Uterus (tissue), 4 donors: ENCODE measurements at places on chromosomes 2 and 18.

DNA sequence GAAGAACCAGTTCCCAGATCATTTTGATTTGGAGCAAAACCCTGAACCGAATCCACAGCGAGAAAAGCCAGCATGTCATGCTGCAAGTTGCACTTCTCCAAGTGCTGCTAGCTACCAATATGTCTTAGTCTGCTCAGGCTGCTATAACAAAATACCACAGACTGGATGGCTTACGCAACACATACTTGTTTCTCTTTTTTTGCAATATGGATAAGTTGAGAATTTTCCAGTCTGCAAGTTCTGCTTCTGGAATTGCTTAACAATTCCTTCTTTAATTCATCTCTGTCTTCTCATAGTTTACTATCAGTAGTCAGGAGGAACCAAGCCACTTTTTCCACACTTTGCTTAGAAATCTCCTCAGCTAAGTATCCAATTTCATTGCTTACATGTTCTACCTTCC, 105.9 kb upstream of the RBBP8 start:
- DNase-seq, result no peak

GRCh38 chr2:45438872-45439665, 172.0 kb downstream of the SRBD1 start:
- DNase-seq, result no peak

DNA sequence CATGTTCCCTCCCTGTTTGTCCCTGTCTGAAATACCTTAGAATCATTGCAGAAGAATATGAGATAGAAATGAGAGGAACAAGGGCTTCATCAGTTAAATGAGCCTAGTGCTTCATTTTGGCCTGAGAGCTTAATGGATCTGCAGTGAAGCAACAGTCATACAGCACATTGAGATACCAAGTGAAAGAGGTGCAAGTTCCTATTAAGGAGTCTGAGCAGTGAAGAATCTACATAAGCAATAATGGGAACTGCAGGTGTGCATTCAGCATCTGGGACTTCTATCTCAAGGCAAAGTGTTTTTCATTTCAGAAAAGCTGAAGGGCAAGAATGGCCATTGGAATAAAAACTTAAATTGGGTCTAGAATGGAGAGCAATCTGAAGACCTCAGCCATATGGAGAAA, 323.2 kb upstream of the SLC39A10 start:
- no peak for DNase-seq

- no peak for DNase-seq
Measured at GRCh38 chr2:1754461-1755170, 10.3 kb upstream of the PXDN start.

DNA sequence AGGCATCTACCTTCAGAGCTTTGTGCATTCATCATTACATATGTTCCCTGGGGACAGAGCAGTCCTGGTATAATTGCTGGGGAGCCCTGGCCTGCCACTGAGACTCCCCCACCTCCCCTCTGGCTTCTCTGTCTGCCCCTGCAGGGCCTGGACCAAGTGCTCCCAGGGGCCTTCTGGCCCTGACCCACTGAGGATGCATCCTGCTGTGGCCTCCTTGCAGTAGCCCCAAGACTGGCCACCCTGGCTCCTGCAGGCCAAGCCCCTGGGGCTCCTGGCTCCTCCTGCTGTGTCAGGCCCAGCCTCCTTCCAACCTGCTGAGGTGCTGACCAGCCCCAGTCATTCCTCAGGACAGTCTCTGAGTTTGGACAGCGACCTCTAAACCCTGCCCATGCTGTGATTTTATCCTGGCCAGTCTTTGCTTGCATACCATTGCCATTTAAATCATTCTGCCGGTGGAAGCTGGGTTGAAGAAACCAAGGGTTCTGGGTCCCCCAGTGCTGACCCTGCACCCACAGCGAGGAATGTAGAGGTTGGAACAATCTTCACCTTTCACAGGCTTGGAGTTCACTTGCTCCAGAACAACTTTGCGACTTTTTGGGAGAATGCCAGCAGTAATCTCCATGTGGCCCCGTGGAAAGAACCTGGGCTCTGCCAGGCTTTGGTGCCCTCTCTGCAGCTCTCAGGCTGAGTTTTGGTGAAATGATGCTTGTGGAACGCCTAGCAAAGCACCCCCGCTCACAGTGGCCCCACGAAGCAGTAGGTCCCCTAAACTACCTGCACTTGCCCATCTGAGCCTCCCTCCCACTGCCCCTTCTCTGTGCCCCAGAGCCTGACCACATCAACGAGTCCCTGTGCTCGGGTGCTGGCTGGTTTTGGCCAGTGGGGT, 167.3 kb upstream of the GLI2 start:
- DNase-seq, result no peak

- no peak for DNase-seq
Measured at GRCh38 chr2:2647141-2647541, 316.1 kb upstream of the MYT1L start.

DNA sequence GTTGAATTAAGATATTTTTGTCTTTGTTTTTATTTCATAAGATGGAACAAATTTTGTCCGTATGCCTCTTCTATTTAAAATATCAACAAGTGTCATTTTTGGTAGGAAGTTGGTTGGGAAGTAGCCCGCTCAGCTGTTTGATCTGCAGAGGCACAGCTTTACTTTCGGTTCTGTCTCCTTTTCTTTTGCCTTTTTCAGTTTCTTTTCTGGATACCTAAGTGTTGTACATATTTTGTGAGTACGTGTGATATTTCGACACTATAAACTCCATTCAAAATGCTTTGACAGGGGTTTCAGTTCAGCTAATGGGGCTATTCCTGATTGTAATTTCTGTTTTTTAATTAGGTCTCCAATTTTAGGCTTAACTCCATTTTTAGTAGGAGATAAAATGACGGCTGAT, 1785.0 kb upstream of the LRRTM1 start:
- DNase-seq, result no peak

GRCh38 chr2:198762441-198762840, 695.3 kb downstream of the SATB2 start:
- no peak for DNase-seq

- no peak for DNase-seq
Measured at GRCh38 chr2:47686018-47686417, 96.9 kb upstream of the MSH6 start.

GRCh38 chr2:216736326-216736725, 41.0 kb upstream of the IGFBP5 start:
- no peak for DNase-seq

DNA sequence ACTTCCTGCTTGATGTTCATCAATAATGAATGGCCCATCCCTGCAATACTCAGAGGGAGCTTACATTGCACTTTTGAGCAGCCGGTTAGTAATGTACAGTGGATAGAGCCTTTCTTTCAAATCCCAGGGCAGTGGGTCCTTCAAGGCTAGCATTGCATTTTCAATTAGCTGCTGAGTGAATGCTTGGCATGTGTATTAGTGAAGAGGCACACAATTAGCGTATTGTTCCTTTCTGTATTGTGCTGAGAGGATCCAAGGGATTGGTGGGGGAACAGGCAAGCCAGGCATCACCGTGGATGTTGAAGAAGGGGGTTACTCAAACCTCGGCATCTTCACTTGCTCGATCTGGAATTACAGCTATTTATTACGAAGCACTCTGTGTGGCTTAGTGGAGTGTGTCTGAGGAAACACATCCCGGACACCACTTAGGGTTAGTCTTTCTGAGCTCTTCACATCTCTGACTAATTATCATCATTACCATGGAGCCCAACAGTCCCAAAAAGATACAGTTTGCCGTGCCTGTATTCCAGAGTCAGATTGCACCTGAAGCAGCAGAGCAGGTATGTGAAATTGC, at the start of gene PPP1R1C:
TSS of gene PPP1R1C (plus strand) at position 222 of the 574 bp plus-strand sequence. CDS start at position 480, 258 bp downstream.
- no peak for DNase-seq
